H54 (cell line): ENCODE measurements at places on chromosomes 3 and 15.

GRCh38 chr3:194691481-194692283 lies 6.0 kb downstream of the FAM43A start:
- no peak for DNase-seq

DNA sequence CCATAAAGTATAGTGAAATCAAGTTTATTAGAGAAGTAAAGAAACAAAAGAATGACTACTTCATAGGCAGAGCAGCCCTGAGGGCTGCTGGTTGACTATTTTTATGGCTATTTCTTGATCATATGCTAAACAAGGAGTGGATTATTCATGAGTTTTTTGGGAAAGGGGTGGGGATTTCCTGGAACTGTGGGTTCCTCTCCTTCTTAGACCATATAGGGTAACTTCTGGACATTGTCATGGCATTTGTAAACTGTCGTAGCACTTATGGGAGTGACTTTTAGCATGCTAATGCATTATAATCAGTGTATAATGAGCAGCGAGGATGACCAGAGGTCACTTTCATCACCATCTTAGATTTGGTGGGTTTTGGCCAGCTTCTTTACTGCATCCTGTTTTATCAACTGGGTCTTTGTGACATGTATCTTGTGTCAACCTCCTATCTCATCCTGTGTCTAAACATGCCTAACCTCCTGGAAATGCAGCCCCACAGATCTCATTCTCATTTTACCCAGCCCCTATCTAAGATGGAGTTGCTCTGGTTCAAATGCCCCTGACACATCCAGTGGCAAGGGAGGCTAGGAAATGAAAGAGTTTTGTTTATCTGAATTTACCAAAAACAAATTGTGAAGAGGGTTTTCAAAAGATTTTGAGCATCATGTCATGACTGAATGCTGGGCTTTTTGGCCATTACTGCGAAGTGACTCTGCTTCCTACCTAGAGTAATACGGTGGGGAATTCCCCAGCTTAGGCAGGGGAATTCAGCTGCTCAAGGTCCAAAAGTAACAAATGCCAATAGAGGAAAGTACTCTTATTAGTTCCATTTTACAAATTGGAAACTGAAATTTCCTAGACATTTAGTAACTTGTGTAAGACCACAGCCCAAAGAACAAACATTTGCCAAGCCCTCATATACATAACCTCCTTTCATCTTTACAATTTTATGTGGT lies 6.2 kb upstream of the SPSB4 start:
- no peak for DNase-seq

DNA sequence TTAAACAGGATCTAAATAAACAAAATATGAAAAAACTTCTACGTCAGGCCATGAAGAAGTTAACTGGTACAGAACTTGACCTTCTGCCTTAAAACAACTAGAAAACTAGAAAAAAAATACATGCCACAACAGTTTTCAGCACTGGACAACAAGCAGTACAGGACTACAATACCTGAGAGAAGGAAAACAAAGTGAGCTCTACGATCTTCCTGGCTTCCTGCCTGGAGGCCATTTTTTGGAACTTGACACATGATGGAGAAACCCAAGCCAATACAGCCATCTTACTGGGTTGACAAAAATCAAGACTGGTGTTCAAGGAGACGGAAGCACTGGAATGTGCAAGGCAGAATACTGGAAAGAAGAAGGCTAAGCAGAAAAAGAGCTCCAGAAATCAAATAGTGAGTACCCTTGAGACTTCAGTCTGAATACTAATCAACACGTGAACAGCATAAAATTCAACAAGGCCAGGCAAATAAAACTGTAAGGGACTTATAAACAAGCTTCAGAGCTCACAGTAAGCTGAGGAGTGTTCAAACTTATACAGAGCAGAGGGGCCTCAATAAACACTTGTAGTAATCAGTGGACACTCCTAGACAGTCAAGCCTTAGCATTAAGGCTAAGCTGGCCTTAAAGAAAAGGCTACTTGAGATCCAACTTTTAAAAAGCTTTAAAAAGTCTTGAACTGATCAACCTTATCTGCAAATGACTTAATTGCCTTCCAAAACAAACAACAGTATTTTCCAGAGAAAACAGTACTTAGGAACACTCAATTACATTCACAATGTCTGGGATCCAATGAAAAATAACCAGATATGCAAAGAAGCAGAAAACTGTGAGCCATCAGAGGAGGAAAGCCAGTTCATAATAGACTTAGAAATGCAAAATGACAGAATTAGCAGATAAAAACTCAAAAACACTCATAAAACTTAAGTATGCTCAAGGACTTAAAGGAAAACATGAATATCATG lies 63.2 kb downstream of the DLG1 start:
- no peak for DNase-seq

DNA sequence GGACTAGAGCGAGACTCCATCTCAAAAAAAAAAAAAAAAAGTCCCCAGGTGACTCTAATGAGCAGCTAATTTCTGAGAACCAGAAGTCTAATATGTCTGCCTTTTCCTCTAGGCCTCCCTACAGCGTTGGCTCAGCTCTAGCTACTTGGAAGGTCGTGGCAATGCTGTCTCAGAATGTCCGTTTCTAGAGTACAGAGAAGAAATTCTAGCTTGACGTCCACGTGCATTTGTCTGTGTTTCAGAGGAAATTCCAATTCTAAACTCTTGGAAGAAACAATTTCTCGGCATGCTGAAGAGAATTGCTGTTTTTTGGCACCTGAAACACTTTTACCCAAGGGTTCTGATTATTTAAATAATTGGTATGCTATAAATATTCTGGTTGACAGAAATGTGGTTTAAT lies 78.8 kb downstream of the SOX2 start:
- DNase-seq: no peak

DNA sequence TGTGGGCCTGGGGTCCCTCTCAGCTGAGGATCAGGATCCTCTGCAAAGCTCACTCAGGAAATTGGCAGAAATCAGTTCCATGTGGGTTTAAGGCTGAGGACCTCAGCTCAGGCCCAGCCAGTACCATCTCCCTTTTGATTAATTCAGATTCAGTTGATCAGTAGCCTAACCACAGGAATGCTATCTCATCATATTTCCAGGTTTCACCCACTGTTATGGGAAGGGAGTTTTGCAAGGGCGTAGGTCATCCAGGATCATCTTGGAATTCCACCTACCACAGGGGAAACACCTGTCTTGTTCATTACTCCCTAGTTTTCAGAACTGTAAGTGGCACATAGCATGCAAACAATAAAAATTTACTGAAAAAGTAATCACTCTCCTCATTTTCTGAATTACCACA lies 399.5 kb upstream of the CNTN3 start:
- no peak for DNase-seq

- no peak for DNase-seq
These were observed 113.9 kb downstream of the ABI3BP start for GRCh38 chr3:100879195-100879810.

GRCh38 chr3:125154800-125155269 lies 57.7 kb downstream of the SLC12A8 start:
- DNase-seq: no peak

GRCh38 chr3:161977063-161977462 lies 480.5 kb downstream of the OTOL1 start:
- DNase-seq: no peak

- DNase-seq: no peak
These were observed 609.7 kb downstream of the PDCD6IP start for GRCh38 chr3:34408088-34408487.

GRCh38 chr15:63463793-63464192 lies 40.6 kb upstream of the USP3 start:
- DNase-seq: no peak

DNA sequence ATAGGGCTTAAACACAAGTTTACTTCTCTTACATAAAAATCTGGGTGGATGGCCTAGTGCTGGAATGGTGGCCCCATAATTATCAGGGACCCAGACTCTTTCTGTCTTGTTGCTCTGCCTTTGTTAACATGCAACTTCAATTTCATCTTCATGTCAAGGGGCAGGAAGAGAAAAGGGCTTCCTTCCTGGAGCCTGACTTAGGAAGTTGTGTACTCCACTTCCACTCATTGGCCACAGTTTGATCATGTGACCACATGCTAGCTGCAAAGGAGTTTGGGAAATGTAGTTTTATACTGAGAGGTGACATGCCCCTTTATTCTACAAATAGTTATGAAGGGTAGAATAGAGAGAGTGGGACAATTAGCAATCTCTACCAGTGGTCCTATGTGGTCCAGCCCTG lies 39.3 kb downstream of the RHCG start:
- peak; percentile 63 for DNase-seq

DNA sequence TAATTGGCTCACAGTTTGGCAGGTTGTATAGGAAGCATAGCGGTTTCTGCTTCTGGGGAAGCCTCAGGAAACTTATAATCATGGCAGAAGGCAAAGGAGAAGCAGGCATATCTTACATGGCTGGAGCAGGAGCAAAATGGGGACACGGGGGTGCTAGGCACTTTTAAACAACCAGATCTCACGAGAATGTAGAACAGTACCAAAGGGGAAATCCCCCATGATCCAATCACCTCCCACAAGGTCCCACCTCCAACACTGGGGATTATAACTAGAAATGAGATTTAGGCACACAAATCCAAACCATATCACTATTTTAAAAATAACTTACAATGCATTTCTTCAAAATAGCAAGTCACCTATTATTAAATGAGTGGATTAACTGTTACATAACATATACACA lies 47.1 kb upstream of the ANKRD28 start:
- no peak for DNase-seq
